ENCODE measurements at places on chromosomes 2 and 18.
A peak's percentile ranks its signal among the peaks of the same experiment; 100 is the strongest.

DNA sequence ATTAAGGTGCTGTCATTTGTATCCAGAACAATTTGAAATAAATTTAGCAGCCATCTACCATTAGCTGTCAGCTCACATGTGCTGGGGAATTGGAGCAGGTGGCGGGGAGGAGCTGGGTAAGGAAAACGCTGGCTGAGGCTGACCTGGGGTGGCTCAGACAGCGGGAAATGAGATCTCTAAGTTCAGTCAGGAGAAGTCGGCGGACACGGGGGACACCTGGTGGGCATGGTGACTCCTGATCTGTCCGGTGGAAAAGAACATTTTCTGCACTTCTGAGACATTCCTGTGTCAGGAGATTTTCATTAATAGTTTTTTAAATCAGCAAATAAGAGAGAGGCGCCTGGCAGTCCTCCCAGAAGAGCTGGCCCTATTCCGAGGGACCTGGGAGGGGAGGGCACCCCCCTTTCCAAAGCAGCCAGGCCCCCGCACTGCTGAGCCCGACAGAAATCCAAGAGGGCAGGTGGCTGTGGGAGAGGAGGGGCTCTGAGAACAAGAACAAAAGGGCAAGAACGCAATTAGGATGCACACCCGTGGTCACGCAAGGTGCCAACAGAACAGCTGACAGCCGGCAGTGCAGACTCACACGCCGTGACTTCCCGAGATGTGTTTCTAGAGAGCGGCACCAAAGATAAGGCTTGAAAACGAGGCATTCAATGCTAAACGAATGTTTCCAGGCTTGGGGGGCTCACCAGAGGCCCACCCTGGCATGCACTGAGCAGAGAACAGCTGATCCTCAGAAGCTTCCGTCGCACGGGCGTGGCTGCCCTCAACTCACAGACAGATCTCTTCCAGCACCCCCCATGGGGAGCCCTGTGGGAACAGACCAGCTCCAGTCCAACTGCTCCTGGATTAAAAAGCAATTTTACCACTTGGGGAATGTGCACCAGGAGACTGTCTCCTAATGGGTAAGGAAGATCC is 26.4 kb downstream of the SLC66A2 start:
- DNase-seq: peak; percentile 78

DNA sequence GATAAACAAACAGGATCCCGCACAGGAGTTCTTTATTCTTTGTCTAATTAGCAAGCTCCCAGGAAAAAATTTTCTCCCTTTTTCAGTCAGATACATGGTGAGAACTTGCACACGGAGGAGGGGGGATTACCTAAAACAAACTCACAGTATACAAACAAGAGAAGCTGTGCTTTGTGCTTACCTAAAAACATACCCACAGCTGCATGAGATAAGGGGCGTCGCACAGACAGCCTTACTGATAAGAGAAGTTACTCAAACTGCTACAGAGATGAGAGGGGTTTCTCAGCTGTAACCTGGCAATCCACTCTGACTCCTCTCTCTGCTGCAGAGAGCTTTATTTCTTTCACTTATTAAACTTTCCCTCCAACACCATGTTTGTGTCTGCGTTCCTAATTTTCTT is 32.9 kb upstream of the ST3GAL5 start:
- no peak for DNase-seq

- peak; percentile 55 for DNase-seq
Measured at GRCh38 chr2:219441451-219442255, 7.0 kb downstream of the SPEG start.

DNA sequence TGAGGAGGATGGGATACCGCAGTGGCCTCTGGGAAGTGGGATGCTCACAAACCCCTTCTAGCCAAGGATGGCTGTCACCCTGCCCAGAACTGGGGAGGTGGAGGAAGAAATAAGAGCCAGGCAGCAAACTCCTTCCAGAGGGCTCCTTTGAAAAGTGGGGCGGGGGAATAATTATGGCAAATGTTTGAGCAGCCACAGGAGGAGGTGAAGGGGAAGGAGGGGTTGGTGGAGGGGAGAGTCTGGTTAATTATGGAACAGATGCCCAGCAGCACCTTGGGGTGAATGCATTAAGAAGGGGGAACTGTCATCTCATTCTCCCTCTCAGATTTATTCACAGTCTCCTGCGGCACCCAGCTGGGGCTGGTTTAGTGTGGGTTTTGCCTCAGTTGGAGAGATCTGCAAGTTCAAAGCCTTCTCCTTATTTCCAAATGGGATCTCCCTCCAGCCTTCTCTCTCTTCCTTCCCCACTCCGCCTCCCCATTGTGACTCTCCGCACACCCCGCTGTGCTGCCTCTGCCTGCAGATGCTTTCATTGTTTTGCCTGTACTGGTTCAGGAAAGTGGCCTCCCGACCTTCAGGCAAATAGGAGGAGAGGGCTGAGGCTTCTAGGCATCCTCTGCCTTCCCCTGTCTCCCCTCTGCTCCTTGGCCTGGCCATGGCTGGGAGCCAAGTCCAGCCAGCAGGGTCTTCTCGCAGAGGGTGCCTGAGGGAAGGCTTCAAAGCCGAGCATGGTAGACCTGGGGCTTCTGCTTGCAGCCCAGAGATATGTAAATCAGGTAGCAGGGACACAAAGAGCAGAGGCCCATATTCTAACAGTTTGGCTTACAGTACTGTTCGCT is 457.2 kb upstream of the MEX3C start:
- DNase-seq: peak; percentile 16

DNA sequence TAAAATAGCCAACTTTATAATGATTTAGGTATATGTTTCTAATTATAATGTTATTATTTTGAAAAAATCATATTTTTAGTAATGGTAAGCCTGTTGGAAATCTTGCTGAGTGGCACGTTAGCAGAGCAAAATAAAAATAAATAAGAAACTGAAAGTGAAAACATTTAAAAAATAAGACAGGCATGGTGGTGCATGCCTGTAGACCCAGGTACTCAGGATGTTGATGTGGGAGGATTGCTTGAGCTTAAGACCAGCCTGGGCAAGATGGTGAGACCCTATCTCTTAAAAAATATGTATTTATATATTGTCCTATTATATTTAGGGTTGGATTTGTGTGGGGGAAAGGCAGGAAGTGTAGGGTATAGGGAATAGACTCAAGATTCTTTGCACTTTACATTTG is 15.8 kb upstream of the ANKRD12 start:
- no peak for DNase-seq

DNA sequence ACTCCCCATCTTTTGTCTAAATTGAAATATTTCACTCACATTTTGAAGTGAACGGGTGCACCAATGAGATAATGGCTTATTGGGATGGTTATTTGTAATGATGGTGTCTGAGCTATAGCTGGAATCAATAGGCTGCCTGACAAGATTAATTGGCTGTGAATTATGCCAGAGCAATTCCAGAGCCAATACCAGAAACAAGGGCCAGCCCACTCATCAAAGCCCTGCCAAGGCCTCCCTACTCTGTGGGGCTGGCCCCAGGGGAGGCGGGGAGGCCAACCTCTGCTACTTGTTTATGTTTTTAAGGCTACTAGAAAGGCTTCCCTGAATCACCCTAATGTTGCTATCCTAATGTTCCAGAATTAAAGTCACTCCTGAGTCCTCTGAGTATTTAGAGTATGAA is 29.1 kb upstream of the NEMP2 start:
- DNase-seq: no peak

- no peak for DNase-seq
Measured at GRCh38 chr2:85971366-85971765, 82.6 kb upstream of the ST3GAL5 start.

DNA sequence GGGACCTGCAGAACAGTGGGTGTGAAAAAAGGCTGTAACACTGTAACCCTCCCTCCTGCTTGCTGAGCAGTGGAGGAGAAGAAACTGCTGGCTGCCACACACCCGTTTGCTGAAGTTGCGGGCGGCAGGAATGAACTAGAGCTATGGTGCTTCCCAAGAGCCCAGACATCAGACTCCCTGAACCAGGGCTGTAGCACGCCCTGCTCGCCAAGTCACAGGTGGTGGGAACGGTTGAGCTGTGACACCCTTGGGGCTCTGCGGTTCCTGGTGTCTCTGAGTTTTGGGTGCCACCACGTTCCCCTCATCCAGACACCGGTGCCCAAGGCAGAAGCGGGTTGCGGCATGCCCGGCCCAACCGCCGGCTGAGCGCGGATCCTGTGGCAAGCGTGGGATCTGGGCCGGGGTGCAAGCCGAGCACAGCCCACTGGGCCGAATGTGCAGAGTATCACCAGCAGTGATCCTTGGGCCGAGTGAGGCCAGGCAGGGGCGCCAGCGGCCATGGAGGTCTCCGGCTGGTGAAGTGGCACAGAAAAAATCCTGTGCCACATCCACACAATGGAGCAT is 15.0 kb upstream of the ADI1 start:
- DNase-seq: no peak

DNA sequence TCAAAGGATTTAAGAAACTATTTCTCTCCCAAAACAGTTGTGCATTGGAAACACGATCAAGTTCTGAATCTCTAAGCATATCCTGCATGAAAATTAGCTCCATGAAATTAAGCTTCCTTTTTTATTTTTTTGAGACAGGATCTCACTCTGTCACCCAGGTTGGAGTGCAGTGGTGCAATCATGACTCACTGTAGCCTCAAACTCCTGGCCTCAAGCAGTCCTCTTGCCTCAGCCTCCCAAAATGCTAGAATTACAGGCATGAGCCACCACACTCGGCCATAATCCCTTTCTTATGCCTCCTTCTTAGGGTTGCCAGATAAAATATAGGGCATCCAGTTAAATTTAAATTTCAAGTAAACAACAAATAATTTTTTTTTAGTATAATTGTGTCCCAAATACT is 124.4 kb downstream of the ARL4C start:
- no peak for DNase-seq

DNA sequence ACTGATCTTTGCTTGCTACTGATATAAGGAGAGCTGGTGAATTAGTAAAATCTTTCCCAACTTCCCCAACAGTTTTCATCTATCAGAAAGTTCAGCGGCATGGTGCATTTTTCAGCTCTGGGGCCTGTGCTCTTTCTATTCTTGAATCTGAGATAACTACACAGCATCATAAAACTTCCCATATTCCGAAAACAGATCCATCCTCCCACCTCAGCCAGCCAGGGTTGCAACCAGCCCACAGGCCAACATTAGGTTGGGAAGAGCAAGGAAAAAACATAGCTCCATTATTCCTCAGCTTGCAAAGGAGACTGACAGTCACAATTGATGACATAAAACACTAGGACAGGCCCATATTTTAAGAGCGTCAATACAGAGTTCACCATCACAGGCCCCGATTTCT is 297.2 kb downstream of the SETBP1 start:
- DNase-seq: no peak

DNA sequence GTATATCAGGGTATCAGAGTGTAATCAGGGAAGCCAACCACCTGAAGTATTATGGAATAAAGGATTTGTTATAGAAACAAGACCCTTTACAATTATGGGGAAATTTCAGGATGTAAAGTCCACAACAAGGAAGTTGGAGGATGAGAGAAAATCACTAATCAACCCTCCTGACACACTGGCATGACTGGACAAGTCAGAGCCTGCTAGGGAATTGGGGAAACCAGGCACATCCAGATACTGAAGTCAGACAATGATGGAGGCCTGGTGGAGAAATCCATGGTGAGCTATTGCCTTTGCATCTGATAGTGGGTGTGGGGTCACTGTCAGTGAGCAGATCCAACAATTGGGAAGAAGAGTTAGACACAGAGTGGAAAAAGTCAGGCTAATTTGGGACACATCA is 158.8 kb upstream of the FBXO11 start:
- no peak for DNase-seq

GRCh38 chr2:170191166-170191866 is 13.4 kb downstream of the MYO3B start:
- DNase-seq: no peak

GRCh38 chr18:12658426-12659138 is 675 bp upstream of the SPIRE1 start:
- DNase-seq: peak; percentile 33

GRCh38 chr2:237650455-237650850 is 23.1 kb downstream of the LRRFIP1 start:
- no peak for DNase-seq
